ENCODE measurements at places on chromosomes 5 and 9. TPM values are rescaled to one million over a fixed set of nuclear protein-coding genes. Genes with fewer than 3 reads are reported as not detected.

Gene ROR2
- total RNA-seq: 0.87 TPM

GRCh38 chr5:1505506-1506241 is 18.1 kb downstream of the LPCAT1 start:
- DNase-seq: peak; percentile 23

DNA sequence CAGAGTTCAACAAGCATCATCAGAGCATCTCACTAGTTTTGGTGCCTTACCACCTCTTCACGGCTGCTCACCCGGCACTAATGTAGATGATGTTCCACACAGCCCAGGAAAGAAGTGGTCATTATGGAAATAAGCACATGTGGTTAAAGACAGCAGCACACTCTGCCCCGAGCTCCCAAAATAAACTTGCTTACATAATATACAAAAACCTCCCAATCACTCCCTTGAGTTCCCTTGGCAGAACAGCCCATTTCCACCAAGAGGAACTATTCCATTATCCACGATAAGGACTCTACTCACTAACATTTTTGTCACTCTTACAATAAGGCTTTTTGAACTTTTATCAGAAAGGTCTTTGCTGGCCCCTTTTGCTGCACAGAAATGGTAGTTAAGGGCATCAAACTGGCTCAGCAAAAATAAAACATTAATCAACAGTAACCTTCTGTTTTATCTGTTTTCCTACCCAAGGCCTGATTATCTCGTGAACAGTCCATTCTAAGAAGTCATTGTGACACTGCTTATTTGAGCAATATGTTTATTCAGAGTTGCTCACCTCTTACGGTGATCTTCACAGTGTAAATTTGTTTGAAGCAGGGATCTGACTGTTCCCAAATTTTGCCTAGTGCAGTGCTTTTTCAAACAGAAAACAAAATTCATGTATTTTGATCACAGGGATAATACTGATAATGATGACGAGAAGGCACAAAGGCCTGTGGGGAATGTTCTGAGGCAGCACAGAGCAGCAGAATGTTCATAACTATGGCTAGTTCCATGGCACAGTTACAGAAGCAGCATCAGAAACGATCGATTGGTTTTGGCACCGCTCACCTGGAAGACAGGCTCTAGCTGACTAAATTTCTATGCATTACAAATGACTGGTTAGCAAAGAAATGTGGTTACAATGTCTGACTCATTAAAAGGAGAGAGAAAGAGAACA is 399.8 kb upstream of the PIK3R1 start:
- peak; percentile 39 for DNase-seq

- DNase-seq: no peak
Observed at GRCh38 chr5:39716532-39717028, 291.8 kb upstream of the DAB2 start.

All from left ventricle myocardium superior (tissue), 1 donor.